ENCODE measurements at places on chromosomes 11 and 22.

GRCh38 chr11:5932671-5933070 is 9.4 kb upstream of the OR56A3 start:
- DNase-seq: no peak

- no peak for DNase-seq
These were observed 78.8 kb downstream of the DGCR2 start for GRCh38 chr22:19043121-19044085.

DNA sequence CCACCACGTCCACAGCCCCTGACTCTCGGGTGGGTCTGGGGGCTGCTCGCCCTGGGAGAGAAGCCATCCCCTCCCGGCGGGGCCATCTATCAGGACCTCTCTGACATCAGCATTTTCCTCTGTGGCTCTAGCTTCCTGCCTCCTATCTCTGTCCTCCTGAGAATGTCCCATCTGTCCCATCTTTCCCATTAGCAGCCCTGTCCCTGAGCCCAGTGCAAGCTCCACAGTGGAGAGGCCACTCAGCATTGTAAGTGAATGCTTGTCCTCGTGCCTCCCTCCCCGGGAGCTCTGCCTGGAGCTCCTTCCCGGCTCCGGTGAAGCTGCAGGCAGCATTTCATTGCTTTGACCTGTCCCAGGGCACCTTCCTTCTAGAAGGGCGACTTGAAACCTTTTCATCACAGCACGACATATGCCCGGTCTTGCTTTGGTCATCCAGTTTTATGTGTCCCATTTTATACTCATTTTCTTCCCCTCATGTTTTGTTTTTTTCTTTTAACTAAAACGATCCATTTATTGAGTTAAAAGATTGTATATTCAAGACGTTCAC is 49.7 kb downstream of the RTN4R start:
- no peak for DNase-seq

DNA sequence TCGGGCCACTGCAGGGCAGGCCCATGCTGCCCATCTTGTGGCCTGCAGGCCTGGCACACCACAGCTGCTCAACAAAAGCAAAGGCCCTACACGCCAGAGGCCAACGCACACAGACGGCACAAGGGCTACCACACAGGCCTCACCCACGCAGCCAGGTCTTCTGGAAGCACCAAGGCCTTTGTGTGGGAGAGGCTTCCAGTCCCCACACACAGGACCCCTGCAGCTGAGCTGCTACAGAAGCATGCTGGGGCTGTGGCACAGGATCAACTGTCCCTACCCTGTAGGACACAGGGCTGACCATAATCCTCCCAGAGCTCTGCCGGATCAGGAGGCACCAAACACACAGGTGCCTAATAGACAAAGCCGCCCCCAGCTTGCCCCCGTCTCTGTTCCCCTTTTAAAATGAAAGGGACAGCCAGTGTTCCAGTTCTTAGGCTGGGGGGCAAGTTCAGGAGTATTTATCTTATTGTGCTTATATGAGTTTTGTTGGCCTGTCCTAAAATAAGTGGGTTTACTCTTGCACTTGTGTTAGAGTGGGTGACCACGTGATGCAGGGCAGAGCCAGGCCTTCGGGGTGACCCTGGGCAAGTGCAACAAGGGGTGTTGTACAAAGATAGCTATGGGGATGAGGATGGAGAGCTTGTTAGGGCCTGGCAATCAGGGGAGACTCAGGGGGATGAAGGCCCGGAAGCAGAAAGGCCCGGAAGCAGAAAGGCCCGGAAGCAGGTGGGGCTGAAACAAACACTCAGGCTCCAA is 5.4 kb downstream of the TTLL12 start:
- DNase-seq: no peak

- DNase-seq: no peak
These were observed 40.8 kb upstream of the SMIM38 start for GRCh38 chr11:69114811-69115523.

DNA sequence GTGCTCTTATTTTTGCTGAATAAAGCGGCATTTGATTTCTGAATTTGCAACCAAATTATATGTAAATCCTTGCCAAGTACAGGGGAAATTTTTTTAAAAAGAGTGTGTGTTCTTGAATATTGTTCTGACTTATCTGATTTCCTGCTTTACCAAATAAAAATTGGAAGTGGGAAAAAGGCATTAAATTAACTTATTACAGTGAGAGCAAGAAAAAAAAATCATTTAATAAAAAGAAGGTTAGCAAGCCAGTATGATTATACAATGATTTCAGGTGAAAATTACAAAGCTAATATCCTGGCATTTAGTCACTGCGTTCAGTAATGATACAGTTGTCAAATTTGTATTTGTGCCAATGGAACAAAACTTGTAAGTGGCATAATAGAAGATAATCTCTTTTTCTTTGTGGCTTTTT is 82.1 kb upstream of the PPARA start:
- DNase-seq: peak; percentile 7

DNA sequence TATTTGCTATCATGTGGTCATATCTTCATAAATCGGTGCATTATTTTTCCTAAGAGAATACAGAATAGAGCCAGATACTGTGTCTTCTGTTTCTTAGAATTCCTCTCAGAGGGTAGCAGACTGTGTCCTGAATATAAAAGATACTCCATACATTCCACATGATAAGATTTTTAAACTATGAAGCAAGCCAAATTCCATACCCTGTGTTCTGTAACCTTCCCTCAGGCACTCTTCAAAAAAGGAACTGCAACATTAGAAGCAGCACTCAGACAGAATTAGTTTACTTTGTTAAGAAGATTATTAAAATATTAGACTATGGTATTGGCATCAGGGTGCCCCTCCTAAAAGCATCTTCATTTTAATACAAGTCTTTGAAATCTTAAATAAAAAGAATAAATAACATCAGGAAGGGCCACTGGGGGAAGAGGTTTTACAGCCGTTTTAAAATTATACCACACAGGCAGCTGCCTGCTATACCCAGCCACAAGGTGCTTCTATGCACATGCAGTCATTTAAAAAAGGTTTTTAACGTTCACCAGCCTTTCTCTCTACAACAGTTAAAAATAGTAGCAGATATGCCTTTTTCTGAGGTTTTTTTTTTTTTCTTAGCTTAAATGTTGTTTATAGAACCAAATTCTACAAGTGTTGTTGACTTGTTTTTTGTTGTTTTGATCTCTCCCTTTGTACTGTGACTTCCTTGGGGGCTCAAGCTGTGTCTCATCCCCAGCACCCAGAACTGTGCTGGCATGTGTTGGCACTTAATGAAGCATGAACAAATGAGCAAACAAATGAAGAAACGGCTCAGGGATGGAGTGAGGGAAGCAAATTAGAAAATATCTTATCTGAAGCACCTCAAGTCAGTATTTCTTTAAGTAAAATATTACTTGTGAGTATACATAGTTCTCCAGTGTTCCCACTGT is 54.7 kb upstream of the CCDC89 start:
- peak; percentile 63 for DNase-seq

- DNase-seq: no peak
These were observed 642 bp upstream of the CASTOR1 start for GRCh38 chr22:30289980-30290313.

- DNase-seq: no peak
These were observed 36.4 kb downstream of the PITPNB start for GRCh38 chr22:27882507-27883290.

DNA sequence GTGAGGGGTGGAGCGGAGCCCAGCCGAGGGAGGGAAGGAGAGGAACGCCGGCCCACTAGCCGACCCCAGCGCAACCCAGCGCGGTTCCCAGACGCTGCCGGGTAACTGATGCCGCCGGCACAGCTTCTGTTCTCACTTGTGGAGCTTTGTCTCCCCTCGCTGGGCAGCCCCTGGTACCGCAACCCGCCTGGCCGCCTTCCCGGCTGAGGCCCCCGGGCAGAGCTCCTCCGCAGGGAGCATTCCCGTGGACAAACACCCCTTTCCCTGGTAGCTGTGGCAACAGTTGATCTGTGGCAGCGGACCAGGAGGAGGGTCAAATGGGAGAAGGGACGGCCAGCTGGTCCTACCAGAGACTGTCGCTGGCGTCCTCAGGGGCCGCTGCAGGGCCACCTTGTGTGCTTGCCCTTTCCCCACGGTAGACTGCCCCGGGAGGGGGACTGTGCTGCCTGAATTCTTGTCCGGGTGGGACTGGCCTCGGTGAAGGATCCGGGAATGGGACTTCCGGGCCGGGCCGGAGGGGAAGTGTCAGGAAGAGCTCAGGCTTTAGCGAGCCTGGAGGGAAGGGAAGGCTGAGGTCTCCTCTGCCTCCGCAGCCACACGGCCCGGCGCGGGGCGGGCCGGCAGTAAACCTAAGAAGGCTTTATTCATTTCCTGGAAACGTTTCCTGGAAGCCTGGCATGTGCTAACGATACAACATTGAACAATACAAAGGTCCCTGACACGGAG is 468.0 kb downstream of the OPCML start:
- no peak for DNase-seq

DNA sequence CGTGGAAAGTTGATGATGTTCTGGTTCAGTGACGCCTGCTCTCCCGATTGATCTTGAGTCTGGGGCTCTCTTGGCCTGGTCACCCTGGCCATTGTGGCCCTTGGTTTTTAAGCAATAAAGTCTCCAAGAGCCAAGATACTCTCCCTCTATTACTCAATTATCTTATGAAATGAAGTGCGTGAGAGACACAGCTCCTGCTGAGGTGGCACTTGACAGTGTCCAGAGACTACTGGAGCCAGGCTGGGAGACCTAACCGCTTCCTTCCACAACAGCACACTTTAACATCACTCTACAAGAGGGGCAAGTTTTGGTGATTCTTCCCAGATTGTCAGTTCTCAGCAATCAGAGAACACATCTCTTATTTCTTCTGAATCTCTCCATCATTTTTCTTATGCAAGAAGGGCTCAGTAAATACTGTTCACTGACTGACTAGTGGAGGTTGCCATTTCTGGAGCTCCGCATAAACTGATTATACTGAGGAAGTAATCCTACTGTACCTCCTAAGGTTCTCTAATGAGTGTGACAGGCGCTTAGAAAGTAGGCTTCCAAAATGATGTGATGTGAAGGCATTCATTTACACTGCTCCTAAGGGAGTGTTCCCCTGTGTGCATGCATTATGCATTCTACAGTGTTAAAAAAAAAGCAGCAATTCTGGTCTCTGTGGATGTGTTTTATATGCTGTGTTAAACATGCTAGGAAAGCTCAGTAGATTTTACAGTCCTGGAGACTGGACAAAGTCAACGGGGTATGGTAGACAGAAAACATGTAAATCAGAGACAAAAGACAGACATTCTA is 968.0 kb downstream of the OPCML start:
- DNase-seq: no peak

DNA sequence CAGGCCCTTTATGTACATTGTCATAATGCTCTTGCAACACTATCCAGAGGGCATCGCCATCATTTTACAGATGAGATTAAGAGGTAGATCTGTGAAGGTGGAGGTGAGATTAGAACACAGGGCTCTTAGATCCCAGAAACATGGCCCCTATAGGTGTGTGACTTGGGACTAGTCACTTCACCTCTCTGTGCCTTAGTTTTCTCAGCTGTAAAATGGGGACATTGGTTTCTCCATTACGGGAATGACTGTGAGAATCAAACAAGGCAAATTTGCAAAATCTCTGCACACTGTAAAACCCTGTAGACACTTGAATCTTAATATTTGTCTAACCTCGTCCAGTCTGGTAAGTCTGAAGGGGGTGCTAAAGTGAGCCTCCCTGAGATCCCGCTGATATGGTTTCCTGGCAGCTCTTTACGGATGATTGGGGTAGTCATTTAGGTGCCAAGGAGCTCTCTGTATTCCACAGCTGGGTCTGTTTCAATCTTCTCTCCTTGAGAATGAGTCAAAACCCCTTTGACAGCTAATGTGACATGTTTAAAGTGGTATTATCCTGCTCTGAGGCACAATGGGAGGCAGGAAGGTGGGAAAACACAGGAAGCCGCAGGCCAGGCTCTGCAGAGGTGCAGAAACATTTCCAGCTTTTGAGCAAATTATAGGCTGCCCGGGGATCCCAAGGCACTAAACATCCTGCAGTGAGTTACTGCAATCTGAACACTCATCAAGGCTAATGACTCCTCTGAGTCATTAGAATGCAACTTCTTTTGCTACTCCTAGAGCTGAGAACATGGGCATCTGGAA is 140.8 kb downstream of the CCDC81 start:
- no peak for DNase-seq

DNA sequence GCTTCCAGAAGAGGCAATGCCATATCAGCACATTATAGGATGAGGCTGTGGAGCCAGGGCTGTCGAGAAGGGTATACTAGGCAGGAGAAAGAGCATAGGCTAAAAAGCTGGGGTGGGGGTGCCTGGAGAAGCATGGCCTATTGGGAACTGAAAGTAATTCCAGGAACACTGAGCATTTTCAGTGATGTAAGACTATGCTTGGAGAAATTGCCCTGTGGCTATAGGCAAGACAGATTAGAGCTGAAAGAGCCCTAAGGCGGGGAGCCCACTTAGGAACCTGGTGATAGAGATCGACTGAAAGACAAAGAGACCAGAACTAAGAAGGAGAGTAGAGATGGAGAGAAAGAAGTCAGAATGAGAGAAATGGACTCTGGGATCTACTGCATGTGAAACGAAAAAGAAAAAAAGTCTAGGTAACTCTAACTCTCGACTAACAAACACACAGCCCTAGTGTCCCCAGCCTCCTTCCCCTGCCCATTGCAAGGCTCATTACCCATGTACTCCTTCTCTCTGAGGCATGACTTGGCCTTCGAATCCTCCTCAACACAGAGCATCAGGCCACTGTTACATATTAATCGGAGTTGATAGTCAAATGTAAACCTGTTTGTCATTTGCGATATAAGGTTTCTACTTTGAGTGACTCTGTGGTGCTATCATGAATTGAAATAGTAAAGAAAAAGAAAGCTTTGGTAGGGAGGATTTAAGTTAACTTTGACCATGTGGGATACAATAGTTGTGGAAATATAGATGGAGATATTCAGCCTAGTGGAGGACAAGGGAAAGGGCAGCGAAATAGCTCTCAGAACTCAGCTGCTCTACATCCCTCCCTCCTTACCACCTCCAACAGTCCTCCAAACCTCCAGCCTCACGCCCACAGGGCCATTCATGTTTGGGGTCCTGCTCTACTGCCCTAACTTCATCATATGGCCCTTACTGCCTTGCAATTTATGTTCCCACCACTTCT is 52.3 kb upstream of the BMAL1 start:
- no peak for DNase-seq

DNA sequence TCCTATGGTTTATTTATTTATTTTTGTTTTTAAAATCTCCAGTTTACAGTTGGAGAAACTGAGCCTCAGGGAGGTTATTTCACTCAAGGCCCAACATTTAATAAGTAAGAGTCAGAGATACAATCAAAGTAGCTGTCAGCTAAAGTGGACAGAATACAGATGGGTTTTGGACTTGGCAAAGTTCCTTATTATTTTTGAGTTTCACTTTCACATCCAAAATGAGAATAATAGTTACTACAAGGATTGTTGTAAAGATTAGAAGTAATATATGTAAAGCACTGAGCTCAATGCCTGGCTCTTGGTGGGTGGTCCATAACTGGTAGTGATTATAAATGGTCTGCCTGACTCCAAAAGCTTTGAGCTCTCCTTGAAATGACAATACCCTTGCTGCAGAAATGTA is 87.5 kb upstream of the SESN3 start:
- no peak for DNase-seq

GRCh38 chr11:132921597-132921996 is 610.7 kb downstream of the OPCML start:
- no peak for DNase-seq

All from NCI-H2171 treated with DMSO at 0.1 percent for 48 hours (cell line).